ENCODE measurements at places on chromosomes 3 and 15.

DNA sequence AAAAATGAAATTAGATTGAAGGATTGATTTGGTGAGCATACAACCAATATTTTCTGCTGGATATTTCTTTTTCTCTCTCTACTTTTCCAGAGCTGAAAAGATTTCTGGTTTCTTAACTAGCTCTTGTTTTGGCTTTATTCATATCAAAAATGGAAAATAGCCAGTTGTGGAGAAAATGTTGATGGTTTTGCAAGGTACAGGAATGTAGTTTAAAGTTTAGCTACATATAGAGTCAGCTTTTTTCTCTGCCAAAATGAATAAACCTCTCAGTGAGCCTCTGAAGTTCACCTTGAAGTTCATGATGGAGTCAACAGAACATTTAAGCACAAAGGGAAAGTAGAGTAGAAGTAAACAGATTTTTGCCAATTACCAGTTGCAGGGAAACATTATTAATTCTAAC, 720.5 kb upstream of the ALCAM start:
- DNase-seq, result no peak

GRCh38 chr3:87949189-87949878, 109.5 kb downstream of the CGGBP1 start:
- no peak for DNase-seq

DNA sequence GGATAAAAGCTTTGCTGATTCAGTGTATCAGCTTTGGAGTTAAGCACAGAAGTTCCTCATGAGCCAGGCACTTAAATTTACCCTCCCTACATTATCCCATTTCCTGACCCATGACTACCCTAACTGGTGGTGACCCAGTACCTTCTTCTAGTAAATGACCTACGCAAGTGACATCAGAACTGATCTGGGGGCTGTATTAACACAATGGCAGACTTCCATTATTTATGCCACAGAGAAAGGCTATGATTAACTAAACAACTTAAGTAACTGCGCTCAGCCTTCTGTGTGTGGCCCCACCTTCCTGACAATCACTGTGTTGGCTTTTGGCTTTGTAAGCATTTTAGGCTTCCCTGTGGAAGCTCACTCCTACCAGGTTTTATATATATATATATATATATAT, 1.9 kb downstream of the MB21D2 start:
- DNase-seq, result no peak

GRCh38 chr3:46725621-46726314, 8.1 kb upstream of the PRSS50 start:
- DNase-seq, result no peak

DNA sequence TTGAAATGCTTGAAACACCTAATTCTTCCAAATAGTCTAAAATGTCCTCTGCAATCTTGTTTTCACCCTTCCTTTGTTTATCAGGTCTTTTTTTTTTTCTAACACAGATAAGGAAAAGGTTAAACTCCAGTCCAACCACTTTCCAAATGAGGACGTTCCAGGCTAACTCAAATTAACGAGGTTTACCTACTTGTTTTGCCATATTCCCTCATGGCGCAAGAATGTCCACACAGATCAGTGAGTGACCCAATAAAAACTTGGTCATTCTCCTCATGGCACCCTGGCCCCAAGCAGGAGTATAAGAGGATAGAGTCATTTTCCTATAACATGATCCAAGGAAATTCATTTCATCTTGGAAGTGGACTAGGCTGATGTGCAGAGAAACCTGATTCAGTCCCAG, 6.6 kb upstream of the LIPC start:
- no peak for DNase-seq

GRCh38 chr3:33991673-33992072, 193.2 kb downstream of the PDCD6IP start:
- DNase-seq, result no peak

DNA sequence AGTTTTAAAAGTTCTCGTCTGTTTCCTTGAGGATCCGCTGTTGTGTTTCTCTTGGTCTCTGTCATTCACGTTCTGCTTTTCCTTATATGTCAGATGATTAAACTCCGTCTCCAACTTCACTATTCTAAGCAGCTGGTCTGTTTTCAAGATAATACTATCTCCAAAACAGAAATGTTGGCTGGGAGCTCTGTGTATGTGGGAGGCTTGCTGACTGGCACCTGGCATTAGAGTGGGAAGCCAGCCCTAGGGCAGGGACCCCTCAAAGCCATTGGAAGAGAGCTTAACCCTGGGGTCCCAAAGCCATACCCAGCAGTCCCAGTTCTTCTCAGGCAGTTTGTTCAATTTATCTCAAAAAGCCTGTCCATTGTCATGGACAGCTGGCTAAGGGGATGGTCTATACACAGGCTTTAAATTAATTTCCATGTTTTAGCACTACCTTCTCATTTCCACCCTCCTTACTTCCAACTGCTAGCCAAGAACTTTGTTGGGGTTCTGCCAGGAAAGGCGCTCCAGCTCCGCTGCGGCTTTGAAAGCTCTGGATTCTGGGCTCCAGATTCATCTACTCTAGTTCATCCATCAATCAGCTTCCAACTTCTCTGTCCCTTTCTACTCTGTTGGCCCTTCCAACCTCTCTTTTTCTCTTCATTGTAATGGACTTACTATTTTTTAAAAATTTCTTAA, 9.2 kb downstream of the BTBD1 start:
- DNase-seq, result no peak

DNA sequence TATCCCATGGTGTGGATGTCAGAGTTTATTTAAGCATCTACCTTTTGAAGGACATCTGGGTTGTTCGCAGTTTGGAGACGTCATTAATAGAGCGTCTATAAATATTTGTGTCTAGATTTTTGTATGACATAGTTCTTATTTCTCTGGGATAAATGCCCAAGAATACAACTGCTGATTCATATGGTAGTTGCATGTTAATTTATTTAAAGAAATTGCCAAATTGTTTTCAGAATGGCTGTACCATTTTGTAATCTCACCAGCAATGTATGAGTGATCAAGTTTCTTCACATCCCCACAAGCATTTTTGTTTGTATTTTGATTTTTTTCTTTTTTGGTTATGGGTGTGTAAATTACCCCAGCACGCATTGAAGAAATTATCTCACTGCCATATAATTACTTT, 656.9 kb downstream of the NTRK3 start:
- DNase-seq, result no peak

GRCh38 chr3:8891303-8891702, 72.0 kb downstream of the RAD18 start:
- DNase-seq, result no peak

DNA sequence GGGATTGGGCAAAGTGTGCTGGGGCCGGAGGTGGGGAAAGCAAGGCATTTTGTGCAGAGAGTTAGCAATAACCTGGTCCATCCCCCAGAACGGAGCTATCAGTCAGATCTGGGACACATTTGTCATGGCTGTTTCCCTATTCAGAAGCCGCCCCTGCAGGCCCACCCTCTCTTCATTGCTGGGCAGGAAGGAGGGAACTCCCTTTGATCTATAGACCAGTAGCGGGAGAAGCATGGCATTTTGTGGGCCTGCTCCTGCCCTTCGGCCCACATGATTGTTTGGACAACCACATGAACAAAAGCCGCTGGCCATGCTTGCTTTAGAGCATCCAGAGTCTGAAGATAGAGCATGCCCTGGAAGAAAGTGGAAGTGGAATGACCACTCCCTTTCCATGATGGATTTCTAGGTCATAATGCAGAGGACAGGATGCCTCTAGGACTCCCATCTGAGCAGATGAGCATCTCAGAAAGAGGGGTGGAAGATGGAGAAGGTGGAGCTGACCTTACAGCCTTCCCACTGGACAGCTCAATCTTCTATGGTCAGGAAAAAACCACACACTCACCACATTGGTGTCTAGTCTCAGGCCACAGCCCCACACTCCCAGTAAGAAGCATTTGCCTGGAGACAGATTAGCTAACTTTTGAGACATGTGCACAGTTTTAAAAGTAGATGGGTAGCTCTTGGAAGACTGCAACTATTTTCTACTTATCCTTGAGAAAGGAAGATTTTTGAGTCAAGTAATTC, 11.9 kb upstream of the LRTM1 start:
- DNase-seq, result no peak

- no peak for DNase-seq
Observed at GRCh38 chr3:67653425-67654098, 850 bp downstream of the SUCLG2 start.

DNA sequence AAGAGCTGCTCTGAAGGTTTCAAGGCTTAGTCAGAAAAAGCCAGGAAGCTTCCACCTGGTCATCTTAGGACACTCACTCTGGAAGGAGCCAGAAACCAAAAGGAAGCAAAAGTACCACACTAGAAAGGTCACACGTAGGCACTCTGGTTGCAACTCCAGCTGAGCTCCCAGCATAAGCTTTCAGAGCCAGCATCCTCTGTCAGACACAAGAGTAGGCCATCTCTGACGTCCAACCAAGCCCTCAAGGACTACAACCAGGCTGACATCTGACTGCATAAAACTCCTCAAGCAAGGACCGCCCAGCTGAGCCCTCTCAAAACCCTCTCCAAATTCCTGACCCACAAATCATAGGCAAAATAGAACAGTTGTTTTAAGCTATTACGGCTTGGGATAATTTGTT, 12.8 kb downstream of the SH3BP5 start:
- no peak for DNase-seq

Measured in caudate nucleus (tissue), 63 donors.